ENCODE measurements at places on chromosomes 11 and 22.

- DNase-seq, result no peak
Measured at GRCh38 chr11:80815752-80816453, 1375.1 kb upstream of the TENM4 start.

GRCh38 chr11:132531921-132532320 is 1000.4 kb downstream of the OPCML start:
- no peak for DNase-seq

GRCh38 chr11:59145534-59145933 is 2.9 kb downstream of the FAM111A start:
- DNase-seq, result no peak

- no peak for DNase-seq
Measured at GRCh38 chr11:87110443-87111131, 72.9 kb downstream of the TMEM135 start.

DNA sequence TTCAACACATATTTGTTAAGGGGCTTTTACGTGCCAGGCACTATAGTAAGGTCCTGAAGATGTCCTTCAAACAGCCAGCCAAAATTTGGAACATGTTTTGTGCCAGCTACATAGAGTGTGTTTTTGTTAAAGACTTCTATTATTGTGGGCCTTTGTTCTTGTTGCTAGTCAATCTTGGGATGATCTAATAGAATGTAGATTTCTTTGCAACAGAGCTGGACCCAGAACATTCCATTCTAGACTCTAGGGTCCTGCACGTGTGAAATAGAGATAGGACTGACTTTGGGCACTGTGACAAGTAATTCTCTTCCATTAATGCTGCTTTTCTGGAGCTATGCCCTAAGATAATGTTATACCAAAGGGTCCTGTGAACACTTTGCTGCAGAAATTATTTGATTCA is 16.9 kb upstream of the IPO7 start:
- DNase-seq, result no peak

DNA sequence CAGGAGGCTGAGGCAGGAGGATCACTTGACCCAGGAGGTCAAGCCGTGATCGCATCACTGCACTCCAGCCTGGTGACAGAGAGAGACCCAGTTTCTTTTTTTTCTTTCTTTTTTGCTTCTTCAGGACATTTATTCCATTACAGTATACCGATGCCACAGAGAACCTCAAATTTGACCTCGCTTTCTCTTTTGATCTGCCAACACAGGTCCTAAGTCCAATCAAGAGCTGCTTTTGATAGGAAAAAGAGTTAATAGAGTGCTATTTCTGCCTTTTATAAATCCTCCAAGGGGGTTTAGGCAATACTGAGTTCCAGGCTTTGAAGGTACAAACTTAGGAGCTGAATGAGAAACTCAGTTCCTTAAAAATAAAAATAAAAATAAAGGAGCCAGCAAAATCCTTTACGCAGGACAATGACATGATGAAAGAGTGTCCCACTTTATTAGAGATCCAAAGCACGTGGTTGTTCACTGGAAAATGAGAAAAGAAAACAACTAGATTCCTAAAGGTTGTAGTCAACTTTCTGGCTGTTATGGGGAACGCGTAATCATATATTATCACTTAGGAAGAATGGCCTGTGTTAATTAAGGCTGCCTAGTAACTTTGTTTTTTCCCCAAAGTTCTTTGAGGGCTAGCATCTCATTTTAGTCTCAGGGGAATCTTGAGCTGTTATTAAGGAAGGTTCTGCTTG is 27.2 kb downstream of the FADD start:
- DNase-seq, result no peak

- DNase-seq, result no peak
Measured at GRCh38 chr11:31646216-31646615, 136.6 kb downstream of the ELP4 start.

DNA sequence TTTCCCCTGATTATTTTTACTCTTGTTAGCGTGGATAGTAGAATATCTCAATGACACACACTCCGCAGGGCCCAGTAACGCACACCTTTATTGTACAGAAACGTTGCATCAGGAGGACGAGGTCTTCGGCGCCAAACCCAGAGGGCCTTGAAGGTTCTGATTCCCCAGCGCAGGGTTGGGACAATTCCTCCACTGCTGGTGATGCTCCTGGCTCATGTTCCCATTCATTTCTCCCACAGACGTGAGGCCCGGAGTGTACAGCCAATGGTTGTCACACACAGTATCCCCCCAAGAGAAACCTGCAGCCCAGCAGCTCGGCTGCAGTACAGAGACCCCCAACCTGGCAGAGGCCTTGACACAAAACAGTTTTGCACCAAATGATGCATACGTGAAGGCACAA is 6.1 kb upstream of the ANO1 start:
- no peak for DNase-seq

GRCh38 chr11:131568318-131568717 is 197.9 kb downstream of the NTM start:
- no peak for DNase-seq

DNA sequence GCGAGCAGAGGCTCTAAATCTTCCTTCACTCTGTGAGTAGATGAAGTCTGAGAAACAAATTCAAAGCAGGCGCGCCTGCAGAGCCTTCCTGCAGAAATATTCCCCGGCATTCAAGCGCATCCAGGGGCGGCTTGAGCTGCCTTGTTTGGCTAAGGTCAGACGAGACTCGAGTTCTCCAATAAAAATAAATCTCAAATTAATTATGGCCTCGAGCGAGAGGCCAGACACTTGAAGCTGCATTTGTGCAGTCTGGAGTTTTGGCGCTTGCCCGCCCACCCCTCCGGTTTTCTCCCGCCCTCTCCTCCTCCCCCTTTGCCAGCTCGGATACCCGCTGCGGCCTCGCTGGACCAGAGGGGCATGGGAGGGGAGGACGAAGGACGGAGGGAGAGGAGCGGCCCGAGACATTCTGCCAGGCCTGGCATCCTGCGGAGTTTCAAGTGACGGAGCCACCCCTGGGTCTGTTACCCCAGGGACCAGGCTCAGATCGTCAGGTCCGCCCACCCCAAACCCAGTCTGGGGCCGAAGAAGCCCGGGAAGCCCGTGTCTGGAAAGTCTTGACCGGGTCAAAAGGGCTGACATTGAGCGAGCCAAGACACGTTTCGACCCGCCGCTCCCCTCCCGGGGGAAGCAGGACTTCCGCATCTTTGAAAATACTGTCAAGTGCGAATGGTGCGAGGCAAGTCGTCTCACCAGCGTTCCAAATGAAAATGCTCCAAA is 3.8 kb upstream of the FLI1 start:
- no peak for DNase-seq

- DNase-seq, result no peak
Measured at GRCh38 chr11:10592331-10592730, 23.9 kb upstream of the LYVE1 start.

GRCh38 chr11:4539603-4540219 is 5.3 kb upstream of the OR52M1 start:
- DNase-seq, result peak; percentile 11

- no peak for DNase-seq
Measured at GRCh38 chr22:31496735-31497146, 405 bp downstream of the SFI1 start.

DNA sequence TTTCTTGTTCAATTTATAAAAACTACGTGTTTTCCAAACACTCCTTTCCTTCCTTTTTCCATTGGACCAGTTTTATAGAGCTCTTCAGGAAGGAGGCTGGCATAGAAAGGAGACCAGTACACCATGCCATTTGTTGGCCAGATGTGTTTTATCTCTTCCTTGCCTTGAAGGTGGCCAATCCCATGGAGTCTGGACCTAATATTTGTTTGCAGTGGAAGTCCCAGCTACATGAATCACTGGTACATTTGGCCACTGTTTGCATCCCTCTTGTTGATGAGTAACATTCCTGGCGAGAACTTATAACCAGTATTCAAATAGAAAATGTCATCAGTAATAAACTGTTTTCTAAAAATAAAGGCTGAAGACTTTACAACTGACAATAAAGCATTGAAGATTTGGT is 110.2 kb downstream of the ANO3 start:
- no peak for DNase-seq

GRCh38 chr11:8758619-8759169 is 76.1 kb downstream of the RPL27A start:
- no peak for DNase-seq

DNA sequence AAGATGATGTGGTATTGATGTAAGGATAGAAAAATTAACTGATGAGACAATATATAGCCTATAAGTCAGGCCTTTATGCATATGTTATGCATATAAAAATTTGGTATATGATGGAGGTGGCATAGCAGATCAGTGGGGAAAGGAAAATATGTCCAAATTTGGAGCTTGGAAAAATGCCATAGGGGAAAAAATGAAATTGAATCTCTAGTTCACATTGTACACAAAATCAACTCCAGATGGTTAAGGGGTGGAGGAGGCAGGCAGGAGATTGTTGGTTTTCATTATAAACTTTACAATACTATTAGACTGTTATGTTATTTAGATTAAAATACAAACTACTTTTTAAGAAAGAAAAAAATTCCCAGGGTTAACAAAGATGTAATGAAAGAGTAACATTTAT is 15.1 kb upstream of the CD3E start:
- DNase-seq, result no peak

- no peak for DNase-seq
Measured at GRCh38 chr11:32006799-32007388, 84.0 kb upstream of the RCN1 start.

- no peak for DNase-seq
Measured at GRCh38 chr11:17693531-17693930, 25.8 kb upstream of the MYOD1 start.

DNA sequence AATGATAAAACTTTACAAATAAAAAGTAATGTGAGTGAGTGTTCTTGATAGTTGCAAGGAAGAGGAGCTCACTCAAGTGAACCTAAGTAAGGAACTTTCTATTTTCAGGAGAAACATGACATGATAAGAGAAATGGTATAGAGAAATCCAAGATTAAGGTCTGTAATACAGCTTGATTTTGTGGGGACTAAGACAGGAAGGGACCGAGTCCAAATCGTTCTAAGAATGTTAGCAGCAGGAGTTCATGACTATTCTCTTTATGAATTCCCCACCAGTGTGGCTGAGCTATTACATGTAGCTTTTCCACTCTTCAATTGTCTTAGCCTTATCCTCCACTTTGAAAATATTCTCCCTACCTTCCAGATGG is 698.6 kb upstream of the ARHGAP42 start:
- DNase-seq, result no peak

- DNase-seq, result no peak
Measured at GRCh38 chr11:126968915-126969314, 31.7 kb downstream of the KIRREL3 start.

GRCh38 chr22:46894081-46894671 is 131.7 kb downstream of the TBC1D22A start:
- no peak for DNase-seq

DNA sequence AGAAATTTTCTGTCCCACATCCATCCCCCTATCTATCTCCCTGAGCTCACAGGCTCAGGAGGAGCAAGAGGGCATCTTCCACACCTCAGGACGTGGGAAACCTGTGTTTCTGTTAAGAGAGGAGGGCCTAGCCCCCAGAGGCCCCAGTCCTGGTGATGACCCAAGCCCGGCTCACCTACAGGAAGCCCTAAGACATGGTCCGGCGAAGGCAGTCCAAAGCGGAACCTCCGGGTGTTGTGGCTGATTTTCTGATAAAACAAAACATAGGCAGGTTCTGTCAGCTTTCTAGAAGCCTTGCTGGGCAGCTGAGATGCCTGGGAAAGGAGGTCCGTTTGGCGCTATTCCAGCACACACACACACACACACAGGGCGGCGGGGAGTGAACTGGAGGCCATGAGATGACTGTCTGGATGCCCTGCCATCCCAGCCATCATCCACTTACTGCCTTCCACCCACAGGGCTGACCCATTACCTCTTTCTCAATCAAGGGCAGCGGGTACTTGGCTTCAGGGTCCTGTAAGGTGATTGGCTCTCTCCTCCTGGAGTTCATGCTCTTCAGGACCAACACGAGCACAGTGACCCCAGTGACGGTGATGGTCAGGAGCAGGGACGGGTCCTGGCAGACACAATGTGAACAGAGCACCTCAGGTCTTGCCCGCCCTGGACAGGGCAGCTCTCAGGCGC is 882 bp downstream of the CYB5R2 start:
- no peak for DNase-seq

- DNase-seq, result no peak
Measured at GRCh38 chr11:90512846-90513245, 290.0 kb upstream of the CHORDC1 start.

DNA sequence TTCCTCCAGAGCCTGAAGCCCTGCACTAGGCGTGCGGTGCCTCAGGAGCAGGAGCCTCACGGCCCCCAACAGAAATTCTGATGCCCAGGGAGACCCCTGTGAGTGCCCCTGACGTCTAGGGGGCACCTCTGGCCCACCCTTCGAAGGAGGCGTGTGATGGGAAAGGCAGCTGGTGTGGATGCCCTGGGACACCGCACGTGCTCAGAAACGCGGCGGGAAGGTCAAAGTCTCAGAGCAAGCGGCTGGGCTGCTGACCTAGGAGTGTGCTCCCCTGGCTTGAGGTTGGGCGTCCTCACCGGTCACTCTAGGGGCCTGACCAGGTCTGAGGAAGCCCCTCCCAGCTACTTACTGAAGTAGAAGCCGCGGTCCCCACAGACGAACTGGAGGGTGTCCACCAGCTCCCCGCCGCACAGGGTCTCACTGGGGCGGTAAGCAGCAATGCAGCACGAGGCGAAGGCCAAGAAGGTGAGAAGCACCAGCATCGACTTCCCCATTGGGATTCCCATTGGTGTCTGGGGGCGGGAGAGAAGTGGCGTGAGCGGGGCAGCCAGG is 4.1 kb downstream of the IGF2 start:
- DNase-seq, result no peak

GRCh38 chr22:50473088-50473487 is 1.7 kb downstream of the SBF1 start:
- DNase-seq, result no peak

DNA sequence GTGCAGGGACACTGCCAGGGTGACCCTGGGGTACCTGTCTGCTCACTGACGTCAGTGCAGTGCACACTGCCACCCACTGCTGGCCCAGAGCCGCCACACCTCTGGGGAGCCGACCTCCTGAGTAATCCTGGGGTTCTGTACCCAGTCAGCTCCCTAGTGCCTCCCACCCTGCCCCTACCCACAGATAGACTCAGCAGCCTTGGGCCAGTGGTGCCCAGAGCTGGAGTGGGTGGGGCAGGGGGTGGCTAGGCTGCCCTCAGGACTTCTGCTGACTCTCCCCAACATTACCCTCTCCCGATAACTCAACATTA is 5.8 kb downstream of the NRXN2 start:
- no peak for DNase-seq

DNA sequence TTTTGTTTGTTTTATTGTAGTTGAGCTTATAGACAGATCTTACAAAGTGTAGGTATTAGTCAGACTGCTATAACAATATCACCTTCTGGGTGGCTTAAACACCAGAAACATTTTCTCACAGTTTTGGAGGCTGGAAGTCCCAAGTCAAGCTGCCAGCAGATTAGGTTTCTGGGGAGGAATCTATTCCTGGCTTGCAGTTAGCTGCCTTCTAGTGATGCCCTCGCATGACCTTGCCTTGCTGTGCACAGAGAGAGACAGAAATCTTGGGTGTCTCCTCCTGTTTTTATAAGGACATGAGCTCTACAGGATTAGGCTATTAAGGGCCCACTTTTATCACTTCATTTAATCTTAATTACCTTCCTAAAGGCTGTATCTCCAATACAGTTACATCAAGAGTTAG is 1635.2 kb downstream of the FAM181B start:
- no peak for DNase-seq

Data from activated T-helper 1 cell treated with anti-CD3 and anti-CD28 coated beads, Interleukin-12 subunit alpha, Interleukin-12 subunit beta, Interleukin-2, Interleukin-4 antibody, amounts not matched to agents 30 ng/mL and 10 ng/mL and 1 ng/mL, durations not matched to agents 14 hours and 24 hours and 36 hours (primary cell).